ENCODE measurements at places on chromosomes 1 and 21. TPM values are rescaled to one million over a fixed set of nuclear protein-coding genes. Genes with fewer than 3 reads are reported as not detected.

GRCh38 chr1:145720556-145720877 is 1.2 kb downstream of the CD160 start:
- DNase-seq: no peak

- DNase-seq: no peak
Measured at GRCh38 chr1:42914092-42914627, 44.5 kb downstream of the SLC2A1 start.

DNA sequence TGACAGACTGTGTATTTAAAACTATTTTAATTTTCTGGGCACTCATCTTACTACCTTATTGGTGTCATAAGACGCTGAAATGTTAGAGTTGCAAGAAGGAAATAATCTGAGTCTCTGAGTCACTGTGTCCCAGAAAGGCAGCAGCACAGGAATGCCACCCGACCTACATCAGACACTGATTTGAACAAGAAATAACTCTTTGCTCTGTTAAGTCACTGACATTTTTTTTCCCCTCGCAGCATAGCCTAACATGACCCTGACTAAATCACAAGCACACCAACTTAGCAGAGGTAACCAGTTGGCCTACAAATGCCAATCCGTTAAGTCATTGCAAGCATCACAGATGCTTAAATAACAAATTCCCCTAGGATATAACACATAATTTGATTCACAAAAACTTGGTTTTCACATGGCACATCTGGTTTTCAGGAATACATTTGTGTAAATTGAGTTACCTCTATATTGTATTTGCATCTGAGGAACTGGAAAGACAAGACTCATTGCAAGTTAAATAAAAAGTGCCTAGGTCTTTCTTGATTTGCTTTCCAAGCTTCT is 349.1 kb downstream of the SEC16B start:
- DNase-seq: no peak

GRCh38 chr1:203038891-203039608 is 12.8 kb downstream of the PPFIA4 start:
- peak; percentile 80 for DNase-seq

The UQCRHL gene
- total RNA-seq: 1.1 TPM

GRCh38 chr1:154501423-154502065 is 475 bp upstream of the TDRD10 start:
- DNase-seq: peak; percentile 70

GRCh38 chr1:16018308-16018707 is 465 bp upstream of the HSPB7 start:
- DNase-seq: no peak

The GUCA2B gene
- total RNA-seq: not detected

The VANGL1 gene
- 10.9 TPM for total RNA-seq

The MYBPHL gene
- total RNA-seq: 2.8 TPM

The CD247 gene
- total RNA-seq: 8.7 TPM

The BARHL2 gene
- total RNA-seq: not detected

GRCh38 chr1:212091438-212092121 is 56.0 kb downstream of the DTL start:
- no peak for DNase-seq

DNA sequence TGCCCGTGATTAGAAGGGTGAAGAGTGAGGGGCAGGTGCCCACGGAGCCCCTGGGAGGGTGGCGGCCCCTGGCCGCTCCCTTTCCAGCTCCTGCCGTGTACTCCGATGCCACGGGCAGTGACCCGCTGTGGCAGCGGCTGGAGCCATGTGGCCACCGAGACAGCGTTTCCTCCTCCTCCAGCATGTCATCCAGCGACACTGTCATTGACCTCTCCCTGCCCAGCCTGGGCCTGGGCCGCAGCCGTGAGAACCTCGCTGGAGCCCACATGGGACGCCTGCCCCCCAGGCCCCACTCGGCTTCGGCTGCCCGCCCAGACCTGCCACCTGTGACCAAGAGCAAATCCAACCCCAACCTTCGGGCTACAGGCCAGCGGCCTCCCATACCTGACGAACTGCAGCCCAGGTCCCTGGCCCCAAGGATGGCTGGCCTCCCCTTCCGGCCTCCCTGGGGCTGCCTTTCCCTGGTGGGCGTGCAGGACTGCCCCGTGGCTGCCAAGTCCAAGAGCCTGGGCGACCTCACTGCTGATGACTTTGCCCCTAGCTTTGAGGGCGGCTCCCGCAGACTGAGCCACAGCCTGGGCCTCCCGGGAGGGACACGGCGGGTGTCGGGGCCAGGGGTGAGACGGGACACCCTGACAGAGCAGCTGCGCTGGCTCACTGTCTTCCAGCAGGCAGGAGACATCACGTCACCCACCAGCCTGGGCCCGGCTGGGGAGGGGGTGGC is 22.0 kb downstream of the PANK4 start:
- no peak for DNase-seq

The IFNGR2 gene
- total RNA-seq: 83.5 TPM

GRCh38 chr1:220921498-220921897 is 42.3 kb downstream of the HLX start:
- DNase-seq: no peak

The KLHDC7A gene
- 1.1 TPM for total RNA-seq

The VCAM1 gene
- 5.5 TPM for total RNA-seq

DNA sequence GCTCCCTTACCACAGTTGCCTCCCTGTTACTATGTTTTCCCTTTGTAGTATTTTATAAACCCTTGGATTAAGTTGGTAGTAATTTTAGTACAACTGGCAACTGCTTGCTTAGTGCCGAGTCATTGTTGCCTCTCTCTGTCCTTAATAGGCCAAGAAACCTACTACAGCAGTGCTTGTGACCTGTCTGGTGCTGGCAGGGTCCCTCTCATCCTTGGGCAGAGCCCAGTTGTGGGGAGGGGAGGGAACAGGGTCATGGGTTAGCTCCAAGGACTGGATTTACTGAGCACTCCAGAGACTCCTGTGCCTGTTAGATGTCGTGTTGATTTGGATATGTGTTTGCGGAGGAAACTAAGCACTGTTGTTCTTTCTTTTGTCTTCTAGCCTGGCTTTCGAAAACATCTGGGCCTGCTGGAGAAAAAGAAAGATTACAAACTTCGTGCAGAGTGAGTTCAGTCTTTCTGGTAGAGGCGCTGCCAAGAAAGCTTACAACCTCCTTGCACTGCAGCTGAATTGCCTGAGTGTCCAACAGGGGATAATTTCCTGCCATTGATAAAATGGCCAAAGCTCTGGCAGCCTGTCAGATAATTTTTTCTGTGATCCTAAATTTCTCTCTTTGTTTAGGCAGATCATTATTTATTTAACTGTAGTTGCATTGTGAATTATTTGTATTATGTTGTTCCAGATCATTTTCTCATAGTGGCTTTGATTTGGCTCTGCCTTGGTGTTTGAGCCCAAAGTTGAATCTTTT is 3.6 kb downstream of the UTP11 start:
- DNase-seq: peak; percentile 12

The LCE4A gene
- not detected for total RNA-seq

DNA sequence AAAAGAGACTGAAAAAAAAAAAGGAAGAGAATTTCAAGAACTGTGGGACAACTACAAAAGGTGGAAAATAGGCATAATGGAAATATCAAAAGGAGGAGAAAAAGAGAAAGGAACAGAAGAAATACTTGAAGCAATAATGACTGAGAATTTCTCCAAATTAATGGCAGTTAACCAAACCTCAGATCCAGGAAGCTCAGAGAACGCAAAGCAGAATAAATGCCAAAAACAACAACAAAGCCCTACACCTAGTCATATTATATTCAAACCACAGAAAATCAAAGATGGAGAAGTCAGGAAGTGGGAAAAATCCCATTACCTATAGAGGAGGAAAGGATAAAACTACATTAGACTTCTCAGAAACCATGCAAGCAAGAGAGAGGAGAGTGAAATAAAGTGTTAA is 20.7 kb upstream of the AHCYL1 start:
- DNase-seq: no peak

DNA sequence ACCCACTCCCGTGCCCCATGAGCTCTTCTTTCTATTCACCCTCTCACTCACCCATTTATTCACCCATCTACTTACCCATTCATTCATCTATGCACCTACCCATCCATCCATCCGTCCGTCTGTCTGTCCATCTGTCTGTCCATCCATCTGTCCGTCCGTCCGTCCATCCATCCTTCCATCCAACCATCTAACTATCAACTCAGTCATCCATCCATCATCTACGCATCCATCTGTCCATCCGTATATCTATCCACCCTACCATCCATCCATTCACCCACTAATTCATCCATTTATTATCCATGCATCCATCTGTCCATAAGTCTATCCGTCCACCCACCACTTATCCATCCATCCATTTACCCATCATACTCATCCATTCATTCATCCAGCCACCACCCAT is 10.8 kb upstream of the CSF3R start:
- DNase-seq: no peak

- no peak for DNase-seq
Measured at GRCh38 chr1:4367230-4367777, 287.1 kb upstream of the AJAP1 start.

GRCh38 chr1:151790940-151791651 is 796 bp upstream of the TDRKH start:
- DNase-seq: peak; percentile 59

DNA sequence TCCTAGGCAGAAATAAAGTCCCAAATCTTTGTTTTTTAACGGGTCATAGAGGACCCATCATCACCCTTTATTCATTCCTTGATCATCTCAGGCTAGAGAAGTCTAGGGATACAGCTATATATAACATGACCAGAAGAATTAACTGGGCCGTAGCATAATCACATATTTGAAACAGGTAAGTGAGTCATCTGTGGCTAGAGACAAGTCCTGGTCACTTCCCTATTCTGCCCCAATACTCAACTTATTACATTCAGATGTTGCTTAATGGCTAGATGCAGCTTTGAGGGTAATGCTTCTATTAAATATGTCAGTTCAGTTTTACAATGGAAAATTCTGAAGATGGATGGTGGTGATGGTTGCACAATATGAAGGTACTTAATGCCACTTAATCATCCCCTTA is 47.0 kb downstream of the EXO1 start:
- DNase-seq: no peak

DNA sequence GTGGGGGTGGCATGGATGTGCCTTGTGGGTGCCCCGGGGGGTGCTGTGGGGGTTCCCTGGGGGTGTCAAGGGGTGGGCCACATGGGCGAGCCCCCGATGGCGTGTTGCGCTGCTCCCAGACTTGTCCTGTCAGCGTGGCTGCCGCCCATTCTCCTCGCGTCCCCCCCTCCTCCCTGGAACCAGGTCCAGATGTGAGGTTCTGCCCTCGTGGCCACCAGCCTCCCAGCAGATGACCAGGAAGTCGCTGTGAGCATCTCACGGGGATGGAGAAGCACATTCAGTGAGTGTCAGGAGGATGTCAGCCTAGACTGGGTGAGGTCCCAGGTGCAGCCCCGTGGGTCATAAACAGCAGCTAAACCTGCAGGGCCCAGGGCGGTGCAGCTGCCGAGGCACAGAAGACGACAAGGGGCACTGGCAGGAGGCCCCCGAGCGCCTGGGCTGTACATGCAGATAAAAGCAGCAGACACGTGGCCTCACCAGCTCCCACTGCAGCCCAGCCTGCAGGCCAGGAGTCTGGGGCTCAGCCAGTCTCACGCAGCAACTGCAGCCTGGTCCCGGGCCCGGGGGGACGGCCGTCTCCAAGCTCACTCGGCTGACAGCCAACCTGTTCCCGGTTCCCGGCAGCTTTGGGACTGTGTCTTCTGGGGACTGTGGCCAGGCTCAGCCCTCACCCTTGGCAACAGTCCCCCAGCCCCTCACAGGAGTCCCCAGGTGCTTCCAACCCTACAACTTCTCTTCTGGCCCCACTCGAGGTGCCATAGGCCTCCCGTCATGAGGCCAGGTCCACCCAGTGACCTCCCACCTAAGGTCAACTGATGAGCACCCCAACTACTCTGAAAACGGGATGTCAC is 17.5 kb upstream of the COL6A2 start:
- peak; percentile 47 for DNase-seq

The OR2G6 gene
- total RNA-seq: not detected

Data from lower lobe of right lung (tissue), 2 donors.